ENCODE measurements at places on chromosomes 5 and 9. TPM values are rescaled to one million over a fixed set of nuclear protein-coding genes. Genes with fewer than 3 reads are reported as not detected.

GRCh38 chr5:151739395-151739794, 19.0 kb downstream of the ATOX1 start:
- DNase-seq = no peak

GRCh38 chr9:18482371-18482770, 8.4 kb downstream of the ADAMTSL1 start:
- no peak for DNase-seq

DNA sequence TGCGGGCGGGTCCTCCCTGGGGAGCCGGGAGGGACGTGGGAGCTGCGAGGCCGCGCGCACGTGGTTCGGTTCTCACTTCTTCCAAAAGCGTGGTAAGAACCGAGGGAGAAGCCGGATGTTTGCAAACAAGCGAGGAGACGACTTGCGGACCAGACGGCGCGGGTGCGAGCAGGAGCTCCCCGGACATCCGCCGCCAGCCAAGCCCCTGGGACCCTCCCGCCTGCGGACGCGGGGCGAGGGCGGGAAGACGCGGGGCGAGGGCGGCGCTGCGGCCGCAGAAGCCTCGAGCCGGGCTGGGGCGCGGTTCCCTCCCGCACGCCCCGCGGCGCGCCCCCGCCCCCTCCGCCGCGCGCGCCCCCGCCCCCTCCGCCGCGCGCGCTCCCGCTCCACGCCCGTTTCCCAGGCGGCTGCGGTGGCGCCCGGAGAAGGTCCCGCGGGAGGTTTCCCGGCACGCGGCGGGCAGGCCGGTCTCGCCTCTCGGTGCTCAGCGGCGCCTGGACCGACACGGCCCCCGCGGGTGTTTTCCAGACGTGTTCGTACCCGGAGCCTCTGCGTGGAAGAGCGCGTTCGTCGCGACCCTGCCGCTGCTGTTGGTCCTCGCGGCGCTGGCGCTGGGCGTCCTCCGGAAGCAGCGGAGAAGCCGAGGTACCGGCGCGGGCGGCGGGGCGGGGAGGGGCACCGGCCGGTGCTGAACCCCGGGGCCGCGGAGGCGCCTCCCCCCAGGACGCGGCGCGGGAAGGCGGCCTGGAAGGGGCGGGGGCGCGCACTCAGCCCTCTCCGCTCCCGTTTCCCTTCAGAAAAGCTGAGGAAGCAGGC, 12.8 kb downstream of the BTNL9 start:
- no peak for DNase-seq

Gene TMEM215
- polyA plus RNA-seq = not detected

Gene CYLC2
- polyA plus RNA-seq = not detected

DNA sequence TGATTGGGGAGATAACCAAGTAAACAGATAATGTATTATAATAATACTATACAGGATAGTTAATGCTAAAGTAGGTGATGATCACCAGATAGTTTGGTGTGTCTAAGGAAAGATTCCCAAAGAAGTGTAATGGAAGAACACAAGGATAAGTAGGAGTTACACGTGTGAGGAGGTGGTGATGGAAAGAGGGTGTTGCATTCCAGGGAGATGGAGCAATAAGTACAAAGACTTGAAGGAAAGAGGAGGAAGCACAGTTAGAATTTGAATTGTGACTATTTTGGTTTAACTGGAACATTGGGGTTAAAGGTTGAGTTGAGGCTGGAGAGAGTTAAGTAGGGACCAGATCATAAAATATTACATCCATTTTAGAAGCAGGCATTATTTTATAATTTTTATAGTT, 76.9 kb downstream of the IPO11 start:
- no peak for DNase-seq

DNA sequence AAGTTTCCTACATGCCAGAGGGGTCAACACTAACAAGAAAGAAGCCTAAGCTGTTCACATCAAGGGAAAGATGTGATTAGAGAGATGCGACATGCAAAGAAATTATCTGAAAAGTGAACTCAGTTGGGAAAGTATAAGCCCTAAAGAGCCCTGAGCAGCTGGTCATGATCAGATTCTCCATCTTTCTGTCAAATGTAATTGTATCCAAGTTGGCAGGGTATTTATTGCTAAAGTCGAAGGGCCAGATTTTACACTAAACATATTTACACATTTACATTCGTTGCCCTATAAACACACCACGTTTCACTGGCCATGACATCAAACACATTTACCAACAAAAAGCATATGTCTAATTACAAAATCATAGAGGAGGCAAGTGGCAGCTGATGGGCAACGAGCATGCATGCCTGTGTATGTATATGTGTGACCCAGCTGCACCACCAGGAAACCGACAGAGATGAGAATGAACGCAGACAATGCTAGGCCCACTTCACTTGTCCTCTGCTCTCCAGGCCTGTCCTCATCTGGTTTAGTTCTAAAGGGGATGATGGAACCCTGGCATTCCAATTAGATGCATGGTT, 6.3 kb downstream of the FOXD1 start:
- DNase-seq = no peak

Gene CENPK
- 3.2 TPM for polyA plus RNA-seq

- no peak for DNase-seq
Measured at GRCh38 chr9:126621061-126621918, 7.6 kb downstream of the LMX1B start.

Gene SPATA31E1
- not detected for polyA plus RNA-seq

GRCh38 chr9:35618325-35618727, at the start of gene CD72:
CD72 (minus strand) TSS chr9:35618413; CDS start chr9:35618303, 110 bp downstream.
- no peak for DNase-seq

Gene PTPRD
- 0.10 TPM for polyA plus RNA-seq

Gene CARD19
- polyA plus RNA-seq = 67.4 TPM

DNA sequence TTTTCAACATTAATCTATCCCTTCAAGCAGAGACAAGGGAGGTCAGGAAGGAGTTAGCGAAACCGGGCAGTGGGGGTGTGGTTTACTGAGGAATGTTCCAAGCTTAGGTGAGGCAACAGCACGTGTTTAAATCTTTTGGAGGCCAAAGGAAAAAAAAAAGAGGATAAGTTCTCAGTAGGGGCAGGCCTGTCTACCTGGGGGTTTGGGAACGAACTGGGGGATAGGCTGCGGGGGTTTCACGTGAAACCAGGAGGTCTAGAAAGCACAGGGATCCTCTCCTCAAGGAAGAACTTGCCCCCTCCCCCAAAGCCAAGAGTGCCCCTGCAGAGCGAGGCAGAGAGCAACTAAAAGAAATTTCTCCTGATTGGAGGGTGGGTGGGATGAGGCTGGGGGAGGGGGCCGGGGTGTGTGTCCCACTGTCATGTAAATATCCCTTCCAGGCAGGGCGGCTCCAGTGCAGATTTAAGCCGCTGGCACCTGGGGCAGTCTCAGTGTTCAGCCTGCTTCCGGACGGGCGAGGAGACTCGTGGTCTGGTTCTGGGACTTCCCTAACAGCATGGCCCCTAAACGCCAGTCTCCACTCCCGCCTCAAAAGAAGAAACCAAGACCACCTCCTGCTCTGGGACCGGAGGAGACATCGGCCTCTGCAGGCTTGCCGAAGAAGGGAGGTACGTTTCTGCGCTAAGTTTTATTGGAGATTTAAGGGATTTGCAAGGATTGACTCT, 5.5 kb upstream of the SET start:
- DNase-seq = no peak

GRCh38 chr9:133505901-133506652, 18.7 kb downstream of the MYMK start:
- DNase-seq = no peak

DNA sequence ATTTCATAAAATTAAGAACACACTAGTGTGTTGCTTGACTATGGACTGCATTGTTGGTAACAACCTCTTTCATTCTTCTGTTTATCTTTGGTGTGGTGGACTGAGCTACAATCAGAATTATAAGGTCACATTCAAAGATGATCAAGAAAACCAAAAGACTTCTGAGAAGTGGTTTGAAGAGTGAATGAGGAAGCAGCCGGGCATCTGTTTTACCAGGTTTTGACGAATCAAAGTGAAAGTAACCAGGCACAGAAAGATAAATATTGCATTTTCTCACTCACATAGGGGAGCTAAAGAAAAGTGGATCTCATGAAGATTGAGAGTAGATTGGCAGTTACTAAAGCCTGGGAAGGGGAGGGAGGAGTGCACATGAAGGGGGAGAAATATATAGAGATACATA, 589.1 kb downstream of the ZNF608 start:
- no peak for DNase-seq

GRCh38 chr5:124919747-124920525, 173.5 kb upstream of the ZNF608 start:
- no peak for DNase-seq

All from keratinocyte (primary cell).